ENCODE measurements at places on chromosomes 1 and 21.
A peak's percentile ranks its signal among the peaks of the same experiment; 100 is the strongest.

DNA sequence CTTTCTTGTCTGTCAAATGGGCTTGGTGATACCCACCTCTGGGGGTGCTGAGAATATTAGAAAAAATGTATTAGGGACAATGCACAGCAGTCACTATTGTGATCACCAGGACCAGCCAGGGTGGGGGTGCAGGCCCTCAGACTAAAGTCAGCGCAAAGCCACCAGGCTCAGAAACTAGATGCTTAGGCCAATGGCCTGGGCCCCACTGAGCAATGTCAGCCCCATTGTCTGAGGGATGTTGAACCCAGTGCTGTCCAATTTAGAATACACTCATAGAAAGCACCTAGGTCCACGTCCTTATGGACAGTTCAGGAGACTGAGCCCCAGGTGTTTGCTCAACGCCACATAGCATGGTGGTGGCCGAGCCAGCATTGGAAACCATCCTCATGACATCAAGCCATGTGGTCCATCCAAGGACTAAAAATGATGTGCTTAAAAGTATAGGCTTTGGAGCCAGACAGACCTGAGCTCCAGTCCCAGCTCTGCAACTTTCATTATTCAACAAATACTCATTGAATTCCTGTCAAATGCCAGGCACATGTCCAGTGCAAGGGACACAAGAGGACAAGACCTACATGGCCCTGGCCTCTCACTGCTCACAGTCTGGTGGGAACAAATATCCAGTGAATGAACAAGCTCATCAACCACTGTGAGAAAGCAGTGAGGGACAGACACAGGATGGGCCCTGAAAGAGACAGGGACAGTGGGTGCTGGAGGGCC is 273.8 kb downstream of the MATN1 start:
- DNase-seq = no peak

- no peak for DNase-seq
These were observed 7.9 kb downstream of the MEF2D start for GRCh38 chr1:156492591-156493080.

DNA sequence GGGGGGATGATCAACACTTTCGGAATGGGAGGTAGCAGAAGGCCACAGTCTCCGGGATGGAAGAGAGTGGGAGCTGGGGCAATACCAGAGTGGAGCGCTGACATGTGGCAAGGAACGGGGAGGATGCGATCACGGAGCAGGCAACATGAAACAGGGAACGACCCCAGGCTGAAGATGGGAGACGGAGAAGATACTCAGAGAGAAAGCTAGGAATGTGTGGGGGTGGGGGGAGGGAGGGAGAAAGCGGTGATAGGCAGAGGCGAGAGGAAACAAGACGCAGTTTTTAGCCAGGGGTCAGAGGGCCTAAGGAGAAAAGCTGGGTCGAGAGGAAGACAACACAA is 577 bp downstream of the RAB3GAP2 start:
- DNase-seq = peak; percentile 24

- peak; percentile 68 for DNase-seq
These were observed 591 bp downstream of the KCTD3 start for GRCh38 chr1:215567491-215568298.

DNA sequence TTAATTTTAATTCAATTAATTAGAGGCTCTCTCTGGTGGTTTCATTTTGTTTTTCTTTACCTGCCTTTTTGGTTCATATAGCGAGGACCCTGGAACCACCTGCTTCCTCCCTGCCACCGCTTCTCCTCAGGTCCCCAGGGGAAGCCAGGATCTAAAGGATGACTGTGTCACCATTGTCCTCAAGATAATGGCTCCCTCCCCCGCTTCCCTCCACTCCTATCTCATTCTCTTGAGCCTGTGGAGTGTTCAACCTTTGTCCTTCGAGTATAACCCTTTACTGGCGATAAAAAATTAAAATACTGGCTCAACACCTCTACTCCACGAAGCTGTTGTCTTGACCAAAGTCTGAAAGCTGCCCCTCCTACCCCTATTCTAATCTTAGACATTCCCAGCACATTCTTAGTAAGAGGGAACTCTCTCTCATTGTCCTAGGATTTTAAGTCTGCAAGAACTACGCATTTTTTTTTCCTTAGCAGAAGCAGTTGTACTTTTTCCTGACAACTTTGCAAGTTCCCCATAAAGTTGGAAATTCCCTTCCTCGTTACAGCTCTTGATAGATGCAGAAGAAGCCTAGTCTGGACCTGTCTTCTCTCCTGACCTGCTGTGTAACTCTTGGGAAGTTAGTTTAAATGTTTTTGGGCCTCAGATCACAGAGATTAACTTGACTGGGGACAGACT is 12.6 kb upstream of the MAPKAPK2 start:
- DNase-seq = no peak

DNA sequence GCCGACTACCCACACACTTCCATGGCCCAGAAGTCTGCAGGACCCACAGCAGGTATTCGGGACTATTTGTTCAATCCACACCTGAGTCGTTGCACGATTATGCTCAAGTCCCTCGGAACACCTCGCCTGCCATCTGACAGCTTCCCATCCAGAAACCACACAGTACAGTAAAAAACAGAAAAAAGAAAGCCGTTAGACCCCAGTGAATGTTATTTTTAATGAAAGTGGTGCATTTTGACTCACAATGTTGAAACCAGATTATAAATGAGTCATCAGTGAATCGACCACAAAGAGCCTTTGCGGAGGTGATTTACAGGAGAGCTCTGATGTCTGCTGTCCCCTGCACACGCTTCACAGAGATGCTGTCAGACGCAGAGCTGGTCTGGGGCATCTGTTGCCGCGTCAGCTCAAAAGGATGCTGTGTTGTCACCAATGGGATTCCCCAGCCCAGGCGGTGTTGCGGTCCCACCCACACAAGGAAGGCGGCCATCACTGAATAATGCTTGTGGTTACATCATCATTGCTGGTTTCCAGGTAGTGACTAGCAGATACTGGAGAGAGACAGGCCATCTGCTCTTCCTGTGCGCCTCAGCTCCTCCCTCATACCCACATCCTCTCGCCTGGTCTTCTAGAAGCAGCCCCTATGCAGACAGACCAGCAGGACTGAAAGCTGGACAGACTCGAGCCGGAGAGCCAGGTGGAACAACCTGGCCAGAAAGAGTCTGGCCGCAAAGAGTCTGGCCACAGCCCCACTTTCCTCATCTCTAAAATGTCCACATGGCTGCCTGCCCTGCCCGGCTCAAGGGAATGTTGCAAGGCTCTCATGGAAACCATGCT is 116.8 kb downstream of the TOMM20 start:
- peak; percentile 100 for DNase-seq

GRCh38 chr1:65429806-65430205 is 9.3 kb downstream of the LEPR start:
- peak; percentile 79 for DNase-seq

GRCh38 chr1:165635823-165636222 is 4.8 kb downstream of the MGST3 start:
- no peak for DNase-seq

GRCh38 chr1:42319128-42319851 is 15.7 kb downstream of the FOXJ3 start:
- DNase-seq = no peak

GRCh38 chr1:70961374-70961975 is 86.1 kb downstream of the PTGER3 start:
- DNase-seq = no peak

- DNase-seq = no peak
These were observed 73.0 kb upstream of the ABCD3 start for GRCh38 chr1:94345148-94345721.

DNA sequence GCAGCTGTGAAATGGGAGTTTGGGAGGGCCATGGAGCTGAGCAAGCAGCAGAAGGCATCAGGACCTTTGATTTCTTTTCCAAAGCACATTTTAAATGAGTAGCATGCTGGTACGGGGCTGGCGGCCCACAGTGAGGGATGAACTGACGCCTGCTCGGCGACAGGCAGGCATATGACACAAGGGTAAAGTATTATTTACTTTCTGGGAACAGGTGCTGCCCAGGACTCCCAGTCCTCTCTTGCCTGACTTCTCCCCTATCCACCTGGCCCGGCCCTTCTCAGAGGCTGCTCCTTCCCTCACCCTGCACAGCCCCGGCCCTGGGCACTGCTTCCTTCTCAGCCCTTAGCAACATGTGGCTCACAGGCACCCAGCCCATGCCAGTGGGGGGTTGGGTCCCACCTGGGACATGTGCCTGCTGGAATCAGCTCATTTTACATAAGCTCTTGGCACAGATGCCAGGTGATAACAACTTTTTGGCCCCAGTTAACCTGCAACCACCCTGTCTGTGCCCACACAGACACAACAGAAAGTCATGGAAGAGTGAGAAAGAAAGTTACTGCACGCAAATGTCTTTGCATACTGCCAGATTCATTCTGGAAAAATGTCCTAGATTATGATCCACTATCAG is 112.3 kb upstream of the GADD45A start:
- no peak for DNase-seq

DNA sequence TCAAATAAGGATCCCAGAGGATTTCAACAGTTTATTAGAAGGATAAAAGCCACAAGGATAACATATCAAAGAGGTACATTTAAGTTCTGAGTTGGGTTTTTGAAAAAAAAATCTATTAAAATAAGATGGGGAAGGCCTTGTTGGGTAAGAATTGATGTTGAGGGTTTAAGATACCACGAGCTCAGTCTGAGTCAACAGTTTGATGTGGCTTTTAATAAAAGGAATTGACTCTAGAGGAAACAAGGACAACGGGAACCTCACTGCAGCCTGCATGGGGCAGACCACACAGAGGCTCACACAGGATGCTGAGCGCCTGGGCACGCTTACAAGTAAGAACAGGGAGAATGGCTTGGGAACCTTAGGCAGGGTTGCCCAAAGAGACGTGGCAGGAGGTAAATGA is 107.5 kb downstream of the TIAM1 start:
- DNase-seq = peak; percentile 27

DNA sequence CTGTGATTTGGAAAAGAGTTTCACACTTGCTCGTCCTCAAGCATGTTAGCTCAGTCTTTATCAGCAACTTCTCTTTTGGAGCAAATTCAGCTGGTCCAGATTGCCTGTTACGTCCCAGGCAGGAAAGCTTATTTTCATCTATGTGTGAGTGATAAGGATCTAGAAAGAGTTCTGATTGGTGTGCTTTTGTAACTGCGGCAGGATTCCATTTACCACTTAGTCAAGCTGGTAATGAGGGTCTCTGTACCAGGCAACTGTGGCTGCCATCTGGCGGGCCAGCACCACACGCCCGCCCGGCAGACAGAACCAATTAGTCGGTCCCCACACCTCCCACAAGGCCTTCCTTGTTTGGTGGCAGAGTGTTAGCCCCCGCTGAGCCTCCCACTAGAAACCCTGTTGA is 21.0 kb downstream of the C1orf87 start:
- DNase-seq = no peak

DNA sequence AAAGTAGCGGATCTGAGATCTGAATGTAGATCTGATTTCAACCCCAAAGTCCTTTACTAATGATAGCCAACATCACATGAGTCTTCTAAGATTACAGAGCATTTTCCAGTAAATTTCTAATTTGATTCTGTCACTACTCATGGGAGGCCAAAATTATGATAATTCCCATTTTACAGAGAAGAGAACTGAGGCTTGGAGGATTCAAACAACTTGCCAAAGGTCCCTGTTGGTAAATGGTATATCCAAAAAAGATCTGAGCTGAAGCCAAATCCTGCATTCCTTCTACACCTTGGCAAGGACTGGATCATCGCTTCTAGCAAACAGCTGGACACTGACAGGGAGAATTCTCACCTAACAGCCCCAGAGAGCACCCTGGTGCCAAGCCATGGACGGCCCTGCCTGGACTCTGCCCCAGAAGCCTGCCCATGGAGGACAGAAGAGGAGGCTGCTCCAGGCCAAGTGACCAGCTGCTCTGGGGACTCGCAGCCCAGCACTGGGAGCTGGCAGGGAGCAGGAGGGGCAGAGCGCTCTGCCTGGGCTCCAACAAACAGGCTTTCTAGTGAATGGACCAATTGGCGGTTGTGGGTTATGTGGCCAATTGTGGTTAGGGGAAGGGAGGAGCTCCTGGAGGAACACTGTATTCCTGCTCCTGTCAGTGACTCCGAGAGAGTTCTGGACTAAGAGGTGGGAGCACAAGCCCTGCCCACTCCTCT is 6.4 kb upstream of the CSF1 start:
- no peak for DNase-seq

DNA sequence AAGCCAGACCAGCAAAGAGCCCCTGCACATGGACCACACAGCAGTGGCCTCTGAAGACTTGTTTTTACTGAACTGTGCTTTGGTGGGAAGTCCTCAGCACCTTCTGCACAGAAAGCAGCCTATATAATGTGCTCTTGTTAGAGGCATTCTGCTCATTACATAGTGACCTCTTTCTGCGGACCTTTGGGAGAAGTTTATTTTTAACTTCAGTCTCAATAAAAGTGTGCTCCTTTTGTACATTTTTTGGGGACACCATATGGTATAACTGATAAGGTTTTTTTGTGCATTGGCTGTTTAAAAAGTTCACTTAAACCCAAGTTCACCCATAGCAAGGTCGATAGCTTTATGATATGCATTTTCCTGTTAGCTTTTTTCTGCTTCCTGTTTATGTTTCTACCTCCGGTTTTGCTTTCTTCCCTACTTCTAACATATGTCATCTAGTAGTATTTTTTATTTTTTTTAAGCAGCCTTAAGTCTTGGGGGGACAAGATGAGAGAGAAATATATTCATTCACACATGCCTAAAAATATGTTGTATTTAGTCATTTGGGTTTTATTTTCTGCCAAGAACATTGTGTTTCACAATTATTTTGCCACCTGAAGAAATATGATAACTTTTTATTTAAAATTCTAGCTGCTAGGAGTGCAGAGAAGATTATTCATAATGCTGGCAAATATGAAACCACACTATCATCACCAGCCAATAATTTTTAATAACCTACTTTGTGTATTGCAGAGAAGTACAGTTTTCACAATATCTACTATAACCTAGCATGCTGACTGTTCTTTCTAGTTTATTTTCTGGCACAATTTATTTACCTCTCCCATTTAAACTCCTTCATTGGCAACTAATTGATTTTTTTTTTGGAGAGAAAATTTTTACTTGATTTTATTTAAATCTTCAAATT is 22.9 kb upstream of the SLC19A2 start:
- no peak for DNase-seq

DNA sequence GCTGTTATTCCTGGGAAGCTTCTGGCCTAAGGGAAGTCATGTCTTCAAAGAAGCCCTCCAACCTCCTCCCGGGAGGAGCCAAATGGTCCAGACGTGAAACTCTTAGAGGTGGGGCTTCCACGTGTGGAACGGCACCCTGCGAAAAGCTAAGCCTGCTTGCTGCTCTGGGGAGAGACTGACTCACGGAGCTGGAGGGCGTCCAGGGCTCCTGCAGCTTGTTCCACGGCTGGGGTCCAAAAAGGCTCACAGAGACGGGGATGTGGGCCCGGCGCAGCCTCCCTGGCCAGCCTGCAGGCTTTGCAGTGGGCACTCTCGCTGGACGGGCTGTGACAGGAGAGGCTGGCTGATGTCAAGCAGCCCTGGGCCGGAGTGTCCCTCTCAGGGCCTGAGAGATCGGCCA is 105.1 kb downstream of the COLGALT2 start:
- peak; percentile 63 for DNase-seq

All from A172 (cell line).